Frontal cortex (tissue), 4 donors: ENCODE measurements at places on chromosomes 3 and 15. TPM values are rescaled to one million over a fixed set of nuclear protein-coding genes. Genes with fewer than 3 reads are reported as not detected.
A peak's percentile ranks its signal among the peaks of the same experiment; 100 is the strongest.

- DNase-seq = peak; percentile 38
These were observed 230.4 kb upstream of the CHRM5 start for GRCh38 chr15:33737687-33738601.

DNA sequence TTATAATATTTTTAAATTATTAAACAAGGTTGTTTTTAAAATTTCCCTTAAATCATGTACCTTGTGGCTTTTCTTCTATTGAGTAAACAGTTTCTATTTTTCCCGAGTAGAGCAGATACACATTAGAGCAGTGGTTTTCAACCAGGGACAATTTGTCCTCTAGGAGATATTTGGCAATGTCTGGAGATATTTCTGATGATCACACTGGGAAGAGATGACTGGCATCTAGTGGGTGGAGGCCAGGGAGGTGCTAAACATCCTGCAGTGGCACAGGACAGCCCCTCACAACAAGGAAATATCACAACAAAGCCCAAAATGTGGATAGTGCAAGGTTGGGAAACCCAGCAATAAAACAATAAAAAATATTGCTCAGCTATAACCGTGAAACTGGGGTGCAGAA is 113.0 kb upstream of the PTPRG start:
- no peak for DNase-seq

Gene GPR171
- total RNA-seq = not detected

GRCh38 chr15:98888820-98889479 is 118.6 kb downstream of the PGPEP1L start:
- DNase-seq = no peak

DNA sequence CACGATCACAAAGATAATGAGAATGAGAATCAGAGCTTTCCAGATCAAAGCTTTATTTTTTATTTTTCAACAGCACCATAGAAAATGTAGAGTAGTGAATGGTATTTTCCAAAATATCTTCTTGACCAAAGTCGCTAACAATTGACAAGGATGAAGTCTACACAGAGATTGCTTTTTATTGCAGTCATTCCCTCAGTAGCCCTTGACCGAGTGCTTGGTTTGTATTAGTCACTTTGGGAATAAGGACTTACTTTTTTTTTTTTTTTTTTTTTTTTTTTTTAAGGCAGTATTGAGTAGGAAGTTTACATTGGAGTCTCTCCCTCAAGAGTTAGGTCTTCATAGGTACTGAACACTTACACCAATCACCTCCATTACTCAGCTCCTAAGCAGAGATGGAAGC is 39.8 kb downstream of the THRB start:
- no peak for DNase-seq

- no peak for DNase-seq
These were observed 26.5 kb downstream of the PLA1A start for GRCh38 chr3:119624002-119624720.

DNA sequence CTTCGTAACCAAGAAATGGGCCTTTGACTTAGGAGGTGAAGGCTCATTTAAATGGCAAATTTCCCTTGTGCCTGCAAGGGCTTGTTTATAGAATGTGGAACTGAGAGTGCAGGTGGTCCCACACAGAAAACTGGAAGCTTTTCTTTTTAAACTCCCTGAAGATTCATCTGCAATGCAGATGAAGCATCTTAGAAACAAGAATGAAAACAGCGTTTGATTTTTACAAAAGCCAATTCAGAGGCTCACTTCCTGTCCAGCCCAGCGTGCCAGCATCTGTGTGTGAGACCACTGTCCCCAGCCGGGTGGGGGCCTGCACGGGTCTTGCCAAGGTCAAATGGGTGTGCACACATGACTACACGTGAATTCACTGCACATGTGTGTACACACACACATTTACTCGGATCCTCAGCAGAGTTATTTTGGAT is 94.7 kb downstream of the LINGO1 start:
- DNase-seq = peak; percentile 47

DNA sequence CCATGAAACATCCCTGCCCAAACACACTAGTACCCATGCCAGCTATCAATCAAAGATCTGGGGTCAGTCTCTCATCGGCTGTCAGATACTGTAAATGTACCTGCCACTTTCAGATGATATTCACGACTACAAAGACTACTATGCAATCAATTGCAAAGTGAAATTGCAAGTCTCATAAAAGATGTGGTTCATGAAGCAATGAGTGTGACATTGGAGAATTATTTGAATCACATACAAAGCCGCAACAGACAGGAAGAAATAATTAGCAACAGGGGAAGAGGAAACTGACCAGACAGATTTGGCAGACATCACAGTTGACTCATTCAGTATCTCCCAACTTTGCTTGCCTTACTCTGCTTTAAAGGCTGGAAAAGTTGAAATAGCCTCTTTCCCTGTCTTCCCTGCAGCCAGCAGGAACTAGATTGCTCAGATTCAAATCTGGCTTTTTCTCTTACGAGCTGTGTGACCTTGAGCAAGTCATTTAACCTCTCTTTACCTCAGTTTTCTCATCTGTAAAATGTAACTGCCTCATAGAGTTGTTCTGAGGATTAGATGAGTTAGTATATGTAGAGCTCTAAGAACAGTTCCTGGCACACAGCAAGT is 95.7 kb upstream of the C3orf80 start:
- DNase-seq = no peak

GRCh38 chr3:153000325-153000724 is 161.7 kb upstream of the RAP2B start:
- no peak for DNase-seq

GRCh38 chr3:190375246-190375645 is 12.7 kb upstream of the CLDN16 start:
- no peak for DNase-seq

GRCh38 chr15:83854950-83855707 is 201.2 kb downstream of the ADAMTSL3 start:
- no peak for DNase-seq

DNA sequence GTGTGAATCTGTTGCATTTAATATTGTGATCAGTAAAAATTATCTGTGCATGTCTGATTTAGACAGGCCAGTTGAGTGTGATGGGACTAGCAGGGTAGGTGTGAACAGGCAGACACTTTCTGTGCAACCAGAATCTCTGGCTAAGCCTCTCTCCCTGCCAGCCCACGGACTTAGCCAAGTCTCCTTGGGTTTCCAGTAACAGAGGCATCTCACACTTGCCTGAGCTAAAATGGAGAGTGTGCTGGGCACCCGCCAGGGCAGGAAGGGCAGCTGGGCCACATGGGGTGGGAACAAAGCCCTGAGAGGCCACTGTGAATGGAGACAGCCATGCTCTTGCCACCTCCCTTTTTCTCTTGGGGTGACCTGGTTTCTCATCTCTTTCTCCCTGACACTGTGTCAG is 12.5 kb upstream of the RPS27L start:
- no peak for DNase-seq

DNA sequence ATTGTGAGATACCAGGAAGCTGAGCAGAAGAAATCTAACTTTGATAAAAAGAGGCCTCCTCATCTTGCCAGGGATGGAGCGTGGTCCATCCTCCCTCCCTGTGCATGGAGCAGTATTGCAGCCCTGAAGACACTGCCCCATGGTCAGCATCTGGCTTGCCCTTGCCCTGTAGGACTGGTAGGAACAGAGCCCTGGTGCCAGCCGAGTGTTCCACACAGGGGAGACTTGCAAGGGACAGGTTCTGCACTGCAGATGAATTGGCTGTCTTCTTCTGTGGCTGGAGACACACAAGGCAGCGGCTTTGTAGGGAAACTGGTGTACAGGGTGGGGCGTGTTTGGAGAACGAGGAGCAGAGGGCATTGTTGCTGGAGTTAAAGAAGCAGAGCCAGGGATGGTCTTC is 110.5 kb downstream of the APBA2 start:
- no peak for DNase-seq

DNA sequence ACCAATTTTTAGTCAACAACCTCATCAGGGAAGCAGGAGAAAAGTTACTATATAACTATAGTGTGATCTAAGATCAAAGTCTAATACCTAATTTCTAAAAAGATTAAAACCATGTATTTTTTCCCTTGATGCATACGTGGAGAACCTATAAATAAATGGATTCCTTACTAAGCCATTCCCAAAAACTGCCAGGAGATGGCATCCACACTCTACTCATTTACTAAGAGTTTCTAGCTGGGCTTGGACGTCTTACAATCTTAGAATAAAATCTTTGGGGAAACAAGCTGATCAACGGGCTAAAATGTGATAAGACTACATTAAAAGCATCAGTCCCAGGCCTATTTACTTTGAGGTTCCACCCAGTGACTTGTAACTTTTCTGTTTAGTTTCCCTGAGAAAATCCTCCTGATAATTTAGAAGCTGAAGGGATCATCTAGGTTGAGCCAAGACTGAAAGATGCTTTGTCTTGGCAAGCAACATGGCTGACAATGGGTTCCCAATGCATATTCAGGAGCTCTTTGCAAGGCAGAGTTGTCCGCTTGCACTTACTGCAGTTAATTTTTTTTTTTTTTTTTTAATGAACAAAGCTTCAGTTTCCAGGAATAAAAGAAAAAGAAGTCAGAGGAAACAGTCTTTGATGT is 85.5 kb upstream of the FGF12 start:
- DNase-seq = no peak

DNA sequence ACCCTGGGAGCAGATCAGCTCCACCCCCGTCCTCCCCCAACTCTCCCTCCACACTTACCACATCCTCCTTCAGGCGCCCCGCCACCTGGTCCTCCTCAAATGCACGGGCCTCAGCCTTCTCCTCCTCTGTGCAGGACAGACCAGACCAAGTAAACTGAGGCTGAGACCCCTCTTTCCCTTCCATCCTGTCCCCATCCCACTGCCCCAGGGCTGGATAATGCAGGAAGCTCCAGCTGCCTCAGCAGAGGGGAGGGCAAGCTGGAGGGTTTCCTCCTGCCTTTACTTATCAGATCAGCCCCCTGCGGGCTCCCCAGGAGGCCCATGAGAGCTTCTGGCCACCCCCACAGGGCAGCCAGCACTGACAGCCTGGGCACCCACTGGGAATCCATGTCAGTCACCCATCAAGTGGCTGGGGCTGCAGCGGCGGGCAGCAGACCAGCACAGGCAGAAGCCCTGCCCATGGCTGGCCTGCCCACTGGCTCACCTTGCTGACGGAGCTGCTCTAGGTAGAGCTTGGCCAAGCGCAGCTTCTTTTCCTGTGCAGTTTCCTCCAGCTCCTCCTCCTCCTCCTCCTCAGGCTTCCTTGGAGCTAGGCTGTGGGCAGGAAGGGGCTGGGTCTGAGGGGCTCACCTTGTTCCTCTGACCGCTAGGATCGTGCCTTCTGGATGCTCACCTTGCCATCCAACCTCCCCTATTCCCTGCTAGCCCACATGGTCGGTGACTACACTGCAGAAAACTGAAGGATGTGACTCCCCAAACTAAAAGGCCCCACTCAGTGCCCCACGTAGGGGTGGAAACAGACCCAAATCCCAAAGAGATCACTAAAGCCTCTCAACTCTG is 3.9 kb downstream of the RRP9 start:
- no peak for DNase-seq

Gene PLA2G4B
- total RNA-seq = 2.4 TPM

Gene C3orf33
- 17.9 TPM for total RNA-seq

- DNase-seq = no peak
These were observed 26.9 kb downstream of the MCTP2 start for GRCh38 chr15:94258246-94258645.

Gene GPR160
- total RNA-seq = 2.9 TPM

GRCh38 chr15:80309769-80310384 is 57.9 kb upstream of the CTXND1 start:
- DNase-seq = peak; percentile 20

GRCh38 chr3:26312816-26313215 is 309.8 kb upstream of the LRRC3B start:
- DNase-seq = no peak

- no peak for DNase-seq
These were observed 132.7 kb downstream of the EEFSEC start for GRCh38 chr3:128285967-128286321.

- DNase-seq = no peak
These were observed 315.9 kb downstream of the BCHE start for GRCh38 chr3:165521131-165521871.

DNA sequence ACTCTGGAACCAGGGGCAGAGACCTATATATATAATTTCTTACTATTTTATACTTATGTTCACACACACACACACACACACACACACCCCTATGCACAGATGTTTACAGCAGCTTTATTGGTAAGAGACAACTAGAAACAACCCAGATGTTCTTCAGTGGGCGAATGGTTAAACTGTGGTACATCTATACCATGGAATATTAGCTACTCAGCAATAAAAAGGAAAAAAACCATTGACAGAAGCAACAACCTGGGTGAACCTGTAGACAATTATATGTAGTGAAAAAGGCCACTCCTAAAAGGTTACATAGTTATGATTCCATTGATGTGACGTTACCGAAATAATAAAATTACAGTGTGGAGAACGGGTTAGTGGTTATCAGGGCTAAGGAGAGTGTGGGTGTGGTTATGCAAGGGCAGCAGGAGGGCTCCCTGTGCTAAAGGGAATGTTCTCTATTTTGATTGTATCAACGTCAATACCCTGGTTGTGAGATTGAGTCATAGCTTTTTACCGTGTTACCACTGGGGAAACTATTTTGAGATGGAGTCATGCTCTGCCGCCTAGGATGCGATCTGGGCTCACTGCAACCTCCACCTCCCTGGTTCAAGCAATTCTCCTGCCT is 85.5 kb downstream of the FLNB start:
- DNase-seq = no peak

Gene ZNF770
- total RNA-seq = 115 TPM

Gene KBTBD13
- not detected for total RNA-seq

GRCh38 chr3:171116365-171116764 is 89.8 kb upstream of the SLC2A2 start:
- no peak for DNase-seq

- no peak for DNase-seq
These were observed 41.9 kb downstream of the GPD1L start for GRCh38 chr3:32148351-32148750.

GRCh38 chr15:39127151-39127790 is 453.6 kb upstream of the THBS1 start:
- DNase-seq = no peak
